Testis (tissue), 5 donors: ENCODE measurements at places on chromosomes 16 and 17.

- no peaks in the 10 kb centered on the region for H3K27me3 ChIP-seq
- H3K36me3 ChIP-seq, result no peaks in the 10 kb centered on the region
- H3K27ac ChIP-seq, result no peak overlapping the region
- no peak overlapping the region for H3K4me3 ChIP-seq
- DNase-seq, result no peak
Observed at GRCh38 chr17:80171681-80172080, 1.9 kb downstream of the CARD14 start.

- no peak for DNase-seq
- no peaks in the 10 kb centered on the region for H3K36me3 ChIP-seq
- no peak overlapping the region for H3K27ac ChIP-seq
- H3K4me1 ChIP-seq, result no peaks in the 10 kb centered on the region
Observed at GRCh38 chr17:14427900-14428647, 127.2 kb downstream of the HS3ST3B1 start.

GRCh38 chr16:558298-559020 is 1.7 kb upstream of the PRR35 start:
- DNase-seq, result no peak
- H3K4me1 ChIP-seq, result peaks cover 12% of the 10 kb centered on the region
- no peak overlapping the region for H3K27ac ChIP-seq

- H3K36me3 ChIP-seq, result no peaks in the 10 kb centered on the region
- no peaks in the 10 kb centered on the region for H3K4me1 ChIP-seq
- no peak overlapping the region for H3K4me3 ChIP-seq
- no peak for DNase-seq
Observed at GRCh38 chr17:21134559-21134958, 7.8 kb downstream of the DHRS7B start.

DNA sequence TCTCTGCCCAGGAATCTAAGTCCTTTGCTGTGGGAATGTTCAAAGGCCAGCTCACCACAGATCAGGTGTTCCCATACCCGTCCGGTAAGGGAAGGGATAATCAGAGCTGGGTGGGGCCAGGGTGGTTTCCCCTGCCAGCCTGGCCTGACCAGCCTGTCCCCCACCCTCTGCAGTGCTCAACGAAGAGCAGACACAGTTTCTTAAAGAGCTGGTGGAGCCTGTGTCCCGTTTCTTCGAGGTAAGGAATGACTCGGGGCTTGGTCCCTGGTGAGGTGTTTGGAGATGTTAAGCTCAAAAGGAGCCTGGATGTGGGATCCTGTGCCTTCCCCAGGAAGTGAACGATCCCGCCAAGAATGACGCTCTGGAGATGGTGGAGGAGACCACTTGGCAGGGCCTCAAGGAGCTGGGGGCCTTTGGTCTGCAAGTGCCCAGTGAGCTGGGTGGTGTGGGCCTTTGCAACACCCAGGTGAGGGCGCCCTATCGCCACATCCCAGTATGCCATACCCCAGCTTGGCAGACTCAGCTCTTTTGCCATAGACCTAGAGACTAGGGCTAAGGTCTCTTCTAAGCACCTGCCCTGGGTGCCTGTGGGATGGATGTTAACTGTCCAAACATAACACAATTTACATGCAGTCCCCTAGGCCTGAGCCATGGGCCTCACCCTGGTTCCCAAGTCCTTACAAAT is 997 bp downstream of the ACADVL start:
- H3K4me3 ChIP-seq, result peak overlapping the region; percentile 86
- DNase-seq, result peak; percentile 71
- peak overlapping the region; percentile 89 for H3K27ac ChIP-seq
- H3K27me3 ChIP-seq, result no peaks in the 10 kb centered on the region

GRCh38 chr17:69870091-69870530 is 204.9 kb upstream of the KCNJ16 start:
- H3K27me3 ChIP-seq, result no peaks in the 10 kb centered on the region
- no peak overlapping the region for H3K4me3 ChIP-seq
- no peaks in the 10 kb centered on the region for H3K4me1 ChIP-seq
- no peak for DNase-seq
- H3K36me3 ChIP-seq, result no peaks in the 10 kb centered on the region

- H3K27me3 ChIP-seq, result no peaks in the 10 kb centered on the region
- DNase-seq, result no peak
- H3K4me1 ChIP-seq, result no peaks in the 10 kb centered on the region
- H3K27ac ChIP-seq, result no peak overlapping the region
- H3K36me3 ChIP-seq, result no peaks in the 10 kb centered on the region
- no peak overlapping the region for H3K4me3 ChIP-seq
Observed at GRCh38 chr17:76805319-76805718, 62.9 kb upstream of the MGAT5B start.

- H3K4me1 ChIP-seq, result peaks cover 36% of the 10 kb centered on the region
- H3K4me3 ChIP-seq, result no peak overlapping the region
- H3K27ac ChIP-seq, result peak overlapping the region; percentile 74
- DNase-seq, result no peak
Observed at GRCh38 chr17:50211249-50212120, 10.1 kb upstream of the COL1A1 start.

DNA sequence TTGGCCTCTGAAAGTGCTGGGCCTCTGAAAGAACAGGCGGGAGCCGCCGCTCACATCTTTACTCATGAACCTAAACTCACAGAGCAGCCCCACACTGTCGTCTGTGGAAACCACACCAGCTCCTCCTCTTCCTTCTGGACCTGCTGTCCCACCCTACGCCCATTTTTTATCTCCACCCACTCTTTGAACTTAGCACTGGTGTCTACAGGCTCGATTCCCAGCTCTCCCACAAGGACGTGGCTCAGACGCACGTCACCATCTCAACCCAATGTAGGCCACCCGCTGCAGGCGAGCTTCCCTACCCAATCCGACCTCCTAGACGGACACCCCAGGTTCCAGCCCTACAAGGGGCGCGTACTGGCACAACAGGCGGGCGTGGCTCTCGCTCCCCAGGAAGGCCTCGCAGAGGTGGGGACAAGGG is 62.2 kb downstream of the NXN start:
- H3K4me3 ChIP-seq, result no peak overlapping the region
- H3K4me1 ChIP-seq, result no peaks in the 10 kb centered on the region
- no peaks in the 10 kb centered on the region for H3K27me3 ChIP-seq
- DNase-seq, result no peak
- H3K27ac ChIP-seq, result no peak overlapping the region
- no peaks in the 10 kb centered on the region for H3K36me3 ChIP-seq

DNA sequence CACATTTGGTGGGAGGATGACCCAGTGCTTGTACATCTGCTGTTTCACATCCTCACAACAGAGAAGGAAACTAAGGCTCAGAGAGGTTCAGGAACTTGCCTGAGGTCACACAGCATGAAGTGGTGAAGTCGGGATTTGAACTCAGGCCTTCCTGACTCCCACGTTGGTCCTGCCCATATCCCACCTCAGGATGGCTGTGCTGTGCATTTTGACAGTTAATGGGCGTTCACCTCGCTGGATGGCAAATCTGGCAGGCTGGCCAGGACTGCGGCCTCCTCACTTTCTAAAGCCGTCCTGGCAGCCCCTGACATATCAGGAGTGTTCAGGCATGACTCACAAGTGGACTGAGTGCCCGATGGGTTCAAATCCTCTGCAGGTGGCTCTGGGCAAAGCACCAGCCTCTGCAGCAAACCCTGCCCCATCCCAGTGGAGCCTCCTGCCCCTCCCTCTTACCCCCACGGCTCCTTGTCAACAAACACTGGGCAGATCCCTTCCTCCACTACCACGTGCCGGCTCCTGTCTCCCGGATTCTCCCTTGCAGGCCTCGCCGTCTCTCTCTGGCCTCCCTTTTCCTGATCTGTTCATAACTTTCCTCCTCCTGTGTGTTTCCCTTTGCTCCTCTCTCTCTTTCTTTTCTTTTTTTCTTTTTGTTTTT is 29.2 kb downstream of the SOCS3 start:
- no peak overlapping the region for H3K27ac ChIP-seq
- H3K36me3 ChIP-seq, result no peaks in the 10 kb centered on the region
- no peaks in the 10 kb centered on the region for H3K27me3 ChIP-seq
- DNase-seq, result no peak

GRCh38 chr17:74135391-74136167 is 67.9 kb upstream of the RPL38 start:
- no peaks in the 10 kb centered on the region for H3K36me3 ChIP-seq
- no peak overlapping the region for H3K4me3 ChIP-seq
- H3K27ac ChIP-seq, result no peak overlapping the region
- no peaks in the 10 kb centered on the region for H3K27me3 ChIP-seq
- DNase-seq, result no peak

DNA sequence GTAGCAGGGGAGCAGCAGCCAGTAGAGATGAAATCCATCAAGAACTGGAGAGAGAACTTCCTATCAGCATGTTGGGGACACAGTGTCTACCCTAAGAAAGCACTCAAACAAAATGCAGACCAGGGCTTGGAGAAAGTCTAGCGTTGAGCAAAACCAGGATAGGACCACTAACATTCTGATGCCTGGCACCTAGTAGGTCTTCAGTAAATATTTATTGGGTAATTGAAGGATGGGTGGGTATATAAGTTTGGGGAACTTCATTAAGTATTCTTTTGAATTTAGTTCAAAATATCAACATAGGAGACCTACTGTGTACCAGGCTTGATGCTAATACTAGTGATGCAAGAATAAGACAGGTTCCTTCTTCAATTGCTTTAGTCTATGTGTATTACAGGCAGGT is 30.9 kb downstream of the SLC6A2 start:
- DNase-seq, result no peak
- H3K4me1 ChIP-seq, result no peaks in the 10 kb centered on the region
- no peaks in the 10 kb centered on the region for H3K36me3 ChIP-seq
- no peak overlapping the region for H3K4me3 ChIP-seq
- H3K27ac ChIP-seq, result no peak overlapping the region
- H3K27me3 ChIP-seq, result no peaks in the 10 kb centered on the region

- no peak overlapping the region for H3K27ac ChIP-seq
- peak; percentile 12 for DNase-seq
- H3K27me3 ChIP-seq, result no peaks in the 10 kb centered on the region
- H3K4me1 ChIP-seq, result no peaks in the 10 kb centered on the region
- H3K4me3 ChIP-seq, result no peak overlapping the region
- no peaks in the 10 kb centered on the region for H3K36me3 ChIP-seq
Observed at GRCh38 chr17:4074831-4075495, 67.9 kb downstream of the ZZEF1 start.

DNA sequence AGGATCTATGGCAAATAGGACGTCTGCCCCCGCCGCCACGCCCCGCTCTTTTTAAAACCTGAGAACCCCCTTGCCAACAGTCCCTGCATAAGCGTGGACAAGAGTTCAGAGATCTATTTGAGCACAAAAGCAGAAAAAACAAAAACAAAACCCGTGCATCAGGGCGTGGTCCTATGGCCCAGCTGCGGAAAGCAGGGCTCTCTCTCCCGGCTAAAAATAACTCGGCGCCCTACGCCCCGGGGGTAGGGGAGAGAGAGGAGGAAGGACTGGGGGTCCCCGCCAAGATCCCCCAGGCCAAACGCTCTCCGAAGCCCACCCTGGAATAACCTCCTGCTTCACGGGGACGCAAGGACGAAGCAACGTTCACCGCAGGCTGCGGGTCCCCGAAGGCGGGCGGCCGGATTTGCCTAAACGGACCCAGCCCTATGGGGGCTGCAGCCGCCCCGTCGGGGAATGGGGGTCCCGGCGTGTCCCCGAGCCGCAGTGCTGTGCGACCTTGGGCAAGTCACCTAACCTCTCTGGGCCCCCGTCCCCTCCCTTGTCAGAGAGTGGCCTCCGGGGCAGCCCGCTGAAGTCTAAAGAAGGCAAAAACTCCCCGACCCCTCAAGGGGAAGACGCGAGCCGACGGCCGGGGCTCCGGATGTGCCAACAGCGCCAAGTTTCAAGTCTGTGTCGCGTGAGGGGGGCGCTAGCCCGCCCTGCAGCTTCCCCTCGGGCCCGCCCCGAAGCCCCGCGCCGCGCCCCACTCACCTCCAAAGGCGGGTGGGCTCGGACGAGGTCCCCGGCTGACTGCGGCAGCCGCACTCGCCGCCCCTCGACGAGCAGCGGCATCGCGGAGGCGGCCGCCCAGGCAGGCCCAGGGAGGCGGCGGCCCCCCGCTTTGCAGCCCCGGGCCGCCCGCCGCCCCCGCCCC is 477 bp downstream of the NTAN1 start:
- no peaks in the 10 kb centered on the region for H3K4me1 ChIP-seq
- H3K27me3 ChIP-seq, result no peaks in the 10 kb centered on the region
- peak overlapping the region; percentile 97 for H3K4me3 ChIP-seq
- peak overlapping the region; percentile 89 for H3K27ac ChIP-seq

DNA sequence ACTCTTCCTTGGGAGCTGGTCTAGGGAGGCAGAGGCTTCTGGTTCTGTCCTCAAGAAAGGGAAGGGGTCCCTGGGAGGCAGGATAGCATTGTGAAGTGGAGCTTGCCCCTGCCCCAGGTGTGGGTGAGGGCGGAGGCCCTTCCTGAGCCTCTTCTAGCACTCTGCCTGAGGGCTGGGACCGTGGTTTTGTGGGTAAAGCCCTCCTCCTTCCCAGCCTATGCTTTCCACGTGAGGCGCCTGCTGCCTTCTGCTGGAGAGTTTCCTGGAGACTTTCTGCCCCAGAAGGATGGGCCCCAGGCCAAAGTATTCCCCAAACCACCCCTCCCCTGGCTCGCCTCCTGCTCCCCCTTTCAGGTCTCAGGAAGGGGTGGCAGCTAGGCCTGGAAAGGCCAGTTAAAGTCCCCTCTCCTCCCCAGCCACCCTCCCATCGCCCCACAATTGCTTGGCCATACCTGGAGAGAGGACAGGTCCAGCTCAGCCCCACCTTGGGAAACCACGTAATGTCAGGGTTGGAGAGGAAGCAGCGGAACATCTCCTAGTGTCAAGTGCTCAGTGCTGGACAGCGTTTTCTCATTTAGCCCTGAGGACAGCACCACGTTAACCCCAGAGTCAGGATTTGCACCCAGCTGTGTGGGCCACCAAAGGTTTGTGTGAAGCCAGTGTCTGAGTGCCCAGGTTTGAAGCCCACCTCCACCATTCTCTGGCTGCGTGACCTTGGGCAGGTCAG is 5.6 kb downstream of the SBK1 start:
- H3K27me3 ChIP-seq, result no peaks in the 10 kb centered on the region
- no peak overlapping the region for H3K4me3 ChIP-seq
- no peak for DNase-seq
- H3K36me3 ChIP-seq, result no peaks in the 10 kb centered on the region

GRCh38 chr16:35690413-35690812 is 2231.0 kb downstream of the TP53TG3F start:
- no peaks in the 10 kb centered on the region for H3K36me3 ChIP-seq
- no peaks in the 10 kb centered on the region for H3K27me3 ChIP-seq
- no peak overlapping the region for H3K4me3 ChIP-seq
- DNase-seq, result no peak

DNA sequence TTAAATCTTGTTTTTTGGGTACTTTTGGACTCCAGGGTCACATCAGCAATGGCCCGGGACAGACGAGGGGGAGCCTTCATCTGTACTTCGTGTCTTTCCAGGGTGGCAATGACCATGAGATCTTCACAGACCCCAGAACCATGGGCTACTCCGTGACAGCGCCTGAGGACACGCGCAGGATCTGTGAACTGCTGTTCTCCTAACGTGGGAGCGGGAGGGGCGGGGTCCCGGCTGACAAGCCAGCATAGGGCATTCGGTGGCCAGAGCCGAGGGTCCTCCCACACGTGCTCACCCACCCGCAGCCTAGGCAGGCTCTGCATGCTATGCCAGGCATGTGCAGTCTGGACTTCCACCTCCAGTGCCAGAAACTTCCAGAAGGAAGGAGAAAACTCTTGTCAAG is 21.2 kb downstream of the CARHSP1 start:
- H3K27me3 ChIP-seq, result no peaks in the 10 kb centered on the region
- DNase-seq, result no peak
- no peak overlapping the region for H3K4me3 ChIP-seq
- no peaks in the 10 kb centered on the region for H3K36me3 ChIP-seq
